ENCODE measurements at places on chromosomes 4 and X.

DNA sequence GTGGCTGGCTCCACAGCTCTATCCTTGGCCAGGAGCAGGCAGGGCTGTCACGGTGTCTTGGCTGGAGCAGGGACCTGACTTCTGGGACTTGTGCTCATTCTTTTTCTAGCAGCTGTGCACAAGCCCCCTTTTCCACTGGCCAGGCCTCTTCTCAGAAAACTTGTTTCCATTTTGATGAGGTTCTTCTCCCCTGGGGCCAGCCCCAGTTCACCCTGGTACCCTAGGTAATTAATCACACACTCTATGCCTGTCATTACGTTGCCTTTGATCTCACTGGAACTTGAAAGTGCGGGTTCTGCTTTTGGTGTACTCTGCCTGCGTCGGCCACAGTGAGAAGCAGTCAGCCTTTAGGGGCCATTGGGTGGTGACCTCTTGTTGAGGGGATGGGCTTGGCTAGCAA is 26.6 kb downstream of the DRD5 start:
- DNase-seq, result no peak

DNA sequence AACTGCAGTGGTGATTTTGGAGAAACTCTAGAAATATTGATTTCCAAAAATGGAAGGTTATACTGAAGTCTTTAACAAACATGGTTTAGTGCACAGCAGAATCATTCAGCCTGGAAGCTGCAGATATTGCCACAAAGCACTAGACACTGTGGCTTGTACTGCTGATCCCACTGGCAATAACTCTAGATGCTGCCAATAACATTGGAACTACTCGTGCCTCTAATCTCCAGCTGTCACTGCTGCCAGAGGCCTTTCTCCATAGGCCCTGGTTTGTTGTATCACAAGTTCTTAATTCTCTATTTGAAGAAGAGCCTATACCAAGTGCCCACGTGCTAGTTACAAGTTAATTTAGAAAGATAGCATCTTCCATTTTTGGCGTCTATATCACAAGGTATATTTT is 19.3 kb downstream of the DMP1 start:
- no peak for DNase-seq

DNA sequence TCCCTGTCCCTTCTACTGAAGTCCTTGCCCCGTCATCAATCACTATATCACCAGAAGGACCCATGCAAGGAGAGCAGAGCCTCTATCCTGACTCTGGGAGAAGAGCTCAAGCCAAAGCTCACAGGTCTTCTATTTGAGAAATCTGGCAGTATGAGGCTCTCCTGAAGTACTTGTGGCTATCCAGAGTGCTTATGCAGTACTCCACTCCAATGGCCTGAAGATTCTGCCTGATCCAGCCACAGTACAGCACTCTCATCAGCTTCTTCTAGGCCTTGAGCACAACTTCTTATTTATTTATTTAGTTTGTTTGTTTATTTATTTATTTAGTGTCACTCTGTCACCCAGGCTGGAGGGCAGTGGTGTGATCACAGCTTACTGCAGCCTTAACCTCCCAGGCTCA is 13.0 kb downstream of the USP26 start:
- no peak for DNase-seq

- DNase-seq, result no peak
These were observed 43.5 kb downstream of the FMR1NB start for GRCh38 chrX:148024425-148025148.

DNA sequence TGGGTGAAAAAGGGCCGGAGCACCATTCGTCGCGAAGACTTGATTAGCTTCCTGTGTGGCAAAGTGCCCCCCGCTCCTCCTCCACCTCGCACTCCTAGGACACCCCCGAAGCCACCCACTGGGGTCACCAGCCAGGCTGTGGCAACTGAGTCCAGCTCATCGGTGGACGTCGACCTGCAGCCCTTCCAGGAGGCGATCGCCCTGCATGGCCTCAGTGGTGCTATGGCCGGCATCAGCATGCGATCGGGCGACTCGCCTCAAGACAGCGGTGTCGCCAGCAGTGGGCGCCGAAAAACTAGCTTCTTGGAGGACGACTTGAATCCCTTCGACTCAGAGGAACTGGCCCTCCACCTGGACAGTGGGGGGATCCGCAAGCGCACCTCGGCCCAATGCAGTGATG is 126.8 kb upstream of the CXorf66 start:
- no peak for DNase-seq

GRCh38 chrX:117989512-117989911 is 127.1 kb downstream of the KLHL13 start:
- DNase-seq, result no peak

GRCh38 chr4:80014531-80014930 is 58.5 kb downstream of the ANTXR2 start:
- DNase-seq, result no peak

DNA sequence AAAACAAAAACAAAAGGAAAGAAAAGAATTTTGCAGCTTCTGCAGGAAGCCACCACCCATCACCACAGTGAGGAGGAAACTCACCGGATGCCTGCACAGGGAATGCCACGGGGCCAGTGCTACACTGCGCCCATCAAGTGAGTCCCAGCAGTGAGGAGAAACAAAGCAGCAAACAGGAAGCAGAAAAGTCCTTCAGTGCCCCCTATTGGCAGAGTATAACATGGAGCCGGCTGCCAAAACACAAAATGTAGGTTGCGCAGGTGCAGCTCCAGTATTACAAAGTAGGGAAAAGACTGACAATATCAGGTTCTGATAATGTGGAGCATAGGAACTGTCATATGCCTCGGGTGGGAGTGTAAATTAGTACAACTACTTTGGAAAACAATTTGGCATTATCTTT is 23.3 kb upstream of the SCML2 start:
- DNase-seq, result no peak

DNA sequence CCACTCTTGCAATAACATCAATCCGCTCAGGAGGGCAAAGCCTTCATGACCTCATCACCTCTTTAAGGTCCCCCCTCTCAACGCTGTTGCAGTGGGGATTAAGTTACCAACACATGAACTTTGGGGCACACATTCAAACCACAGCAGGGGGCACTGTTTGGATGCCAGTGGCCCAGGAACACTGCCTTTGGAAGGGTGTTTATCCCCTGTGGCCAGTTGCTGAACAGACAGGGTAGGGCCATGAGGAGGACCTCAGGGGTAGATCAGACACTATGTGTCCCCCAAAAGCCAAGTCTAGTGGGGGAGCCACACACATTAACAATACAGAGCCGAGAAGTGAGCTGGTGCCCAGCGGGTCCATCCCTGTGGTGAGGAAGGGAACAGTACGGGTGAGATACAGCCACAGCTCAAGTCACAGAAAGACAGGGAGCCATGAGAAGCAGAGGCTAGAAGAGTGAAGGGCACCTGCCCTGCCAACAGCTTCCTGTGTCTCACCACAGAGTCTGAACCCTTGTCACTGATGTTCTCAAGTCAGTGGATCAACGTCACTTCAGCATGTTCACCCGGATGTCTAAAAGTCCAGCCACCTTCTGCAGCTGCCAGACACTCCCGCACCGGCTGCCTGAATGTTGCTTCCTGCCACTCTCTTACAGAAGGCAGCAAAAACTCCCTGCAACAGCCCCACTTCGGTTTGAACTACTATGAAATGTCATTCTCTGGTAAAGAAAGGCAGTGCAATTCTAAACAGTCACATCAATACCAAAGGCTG is 19.9 kb upstream of the MXD4 start:
- peak; percentile 78 for DNase-seq

GRCh38 chr4:74108457-74109115 is 9.6 kb upstream of the CXCL2 start:
- DNase-seq, result no peak

- no peak for DNase-seq
These were observed 53.5 kb downstream of the PTTG2 start for GRCh38 chr4:38013461-38014366.
